D341Med (cell line): ENCODE measurements at places on chromosomes 6 and 20.

DNA sequence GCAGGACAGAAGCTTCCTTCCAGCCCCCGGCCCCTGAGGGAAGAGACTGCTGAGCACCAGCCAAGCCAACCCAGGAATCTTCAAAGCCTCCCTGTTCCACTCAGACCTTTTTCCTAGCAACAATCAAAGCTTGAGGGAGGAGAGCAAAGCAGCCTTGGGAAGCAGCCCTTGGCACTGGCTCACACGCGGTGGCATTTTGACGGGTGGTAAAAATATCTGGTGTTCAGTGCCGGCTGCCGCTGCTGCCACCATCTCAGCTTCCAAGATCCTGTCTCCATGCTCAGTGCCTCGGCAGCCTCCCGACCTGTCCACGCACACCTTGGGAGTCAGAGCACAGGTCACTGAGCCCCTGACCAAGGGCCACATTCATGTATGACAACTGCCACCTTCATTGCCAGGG is 170.1 kb downstream of the LRFN2 start:
- no peak for DNase-seq

DNA sequence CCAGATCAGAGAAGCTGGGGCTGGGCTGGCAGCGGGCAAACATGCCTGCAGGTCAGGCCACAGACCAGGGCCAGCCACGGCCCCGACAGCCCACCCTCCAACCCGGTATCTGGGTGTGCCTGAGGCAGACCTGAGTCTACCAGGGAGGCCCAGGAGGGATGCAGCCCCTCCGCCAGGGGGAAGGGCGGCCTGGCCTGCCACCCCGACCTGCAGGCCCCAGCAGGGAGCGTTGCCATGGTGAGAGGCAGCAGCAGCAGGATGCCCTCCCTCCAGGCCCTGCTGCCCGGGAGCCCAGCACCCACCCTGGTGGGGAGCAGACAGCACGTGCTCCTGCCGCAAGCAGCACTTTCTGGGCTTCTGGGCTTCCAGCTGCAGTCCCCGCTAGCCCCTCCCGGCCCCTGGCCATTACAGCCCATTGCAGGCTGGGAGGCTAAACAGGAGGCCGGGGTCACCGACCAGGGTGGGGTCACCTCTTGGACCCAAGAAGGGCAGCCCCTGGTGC is 3.8 kb upstream of the EEF1A2 start:
- peak; percentile 67 for DNase-seq

GRCh38 chr6:21678990-21679389 is 85.4 kb downstream of the SOX4 start:
- DNase-seq: no peak

GRCh38 chr6:19159089-19159488 is 678.1 kb upstream of the ID4 start:
- DNase-seq: no peak

GRCh38 chr6:43508481-43509141 is 1.5 kb downstream of the LRRC73 start:
- no peak for DNase-seq

- no peak for DNase-seq
Measured at GRCh38 chr20:39479196-39479810, 517.2 kb downstream of the DHX35 start.

DNA sequence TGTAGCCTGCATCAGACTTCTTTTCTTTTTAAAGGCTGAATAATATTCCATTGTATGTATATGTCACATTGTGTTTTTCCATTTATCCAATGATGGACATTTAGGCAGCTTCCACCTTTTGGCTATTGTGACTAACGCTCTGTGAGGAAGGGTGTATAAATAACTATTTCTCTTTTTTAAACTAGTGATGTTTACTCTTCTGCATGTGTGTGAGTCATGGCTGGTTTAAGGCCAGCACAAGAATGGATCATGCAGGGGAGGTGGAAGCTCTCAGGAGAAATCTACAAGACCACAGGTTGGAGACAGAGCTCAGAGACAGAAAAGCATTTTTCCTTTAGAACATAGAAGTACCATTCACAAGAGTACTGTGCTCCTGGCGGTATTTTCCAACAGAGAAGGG is 307.2 kb downstream of the SOX4 start:
- DNase-seq: no peak

GRCh38 chr20:39886650-39887190 is 802.3 kb downstream of the MAFB start:
- DNase-seq: no peak

DNA sequence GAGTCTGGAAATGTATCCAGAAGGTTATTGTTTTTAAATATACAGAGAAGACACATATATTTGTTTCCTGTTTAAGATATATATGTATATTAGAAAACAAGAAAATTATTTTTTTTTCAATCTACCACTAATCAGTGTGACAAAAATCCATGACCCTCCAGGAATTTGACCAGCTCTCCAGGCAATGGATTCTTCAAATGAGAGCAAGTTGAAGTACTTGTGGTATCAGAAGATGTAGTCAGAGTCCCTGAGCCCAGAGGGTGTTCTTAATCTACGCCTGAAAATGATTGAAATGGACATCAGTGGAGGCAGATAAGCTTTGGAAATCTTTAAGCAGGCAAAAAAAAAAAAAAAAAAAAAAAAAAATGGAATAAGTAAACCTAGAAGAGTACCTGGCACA is 186.5 kb upstream of the QKI start:
- no peak for DNase-seq

DNA sequence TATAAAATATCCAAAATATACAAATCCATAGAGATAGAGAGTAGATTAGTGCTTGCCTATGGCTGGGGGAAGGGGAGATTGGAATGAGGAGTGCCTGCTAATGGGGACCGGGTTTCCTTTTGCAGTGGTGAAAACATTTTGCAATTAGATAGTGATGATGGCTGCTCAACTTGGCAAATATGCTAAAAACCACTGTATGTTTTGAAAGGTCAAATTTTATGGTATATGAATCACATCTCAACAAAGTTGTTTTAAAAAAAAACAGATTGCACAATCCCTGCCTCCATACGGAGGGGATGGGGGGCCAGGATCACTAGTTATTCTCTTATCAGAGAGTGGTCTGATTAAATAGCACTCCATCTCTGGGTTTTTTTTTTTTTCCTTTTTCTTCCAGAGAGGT is 76.9 kb upstream of the RIPOR2 start:
- no peak for DNase-seq

GRCh38 chr6:56079751-56080540 is 167.4 kb downstream of the COL21A1 start:
- DNase-seq: no peak

GRCh38 chr6:45477278-45477677 is 99.5 kb upstream of the SUPT3H start:
- DNase-seq: no peak
